CD8-positive, alpha-beta memory T cell (primary cell): ENCODE measurements at places on chromosomes 1 and 21. TPM values are rescaled to one million over a fixed set of nuclear protein-coding genes. Genes with fewer than 3 reads are reported as not detected.

The C1orf87 gene
- not detected for total RNA-seq

DNA sequence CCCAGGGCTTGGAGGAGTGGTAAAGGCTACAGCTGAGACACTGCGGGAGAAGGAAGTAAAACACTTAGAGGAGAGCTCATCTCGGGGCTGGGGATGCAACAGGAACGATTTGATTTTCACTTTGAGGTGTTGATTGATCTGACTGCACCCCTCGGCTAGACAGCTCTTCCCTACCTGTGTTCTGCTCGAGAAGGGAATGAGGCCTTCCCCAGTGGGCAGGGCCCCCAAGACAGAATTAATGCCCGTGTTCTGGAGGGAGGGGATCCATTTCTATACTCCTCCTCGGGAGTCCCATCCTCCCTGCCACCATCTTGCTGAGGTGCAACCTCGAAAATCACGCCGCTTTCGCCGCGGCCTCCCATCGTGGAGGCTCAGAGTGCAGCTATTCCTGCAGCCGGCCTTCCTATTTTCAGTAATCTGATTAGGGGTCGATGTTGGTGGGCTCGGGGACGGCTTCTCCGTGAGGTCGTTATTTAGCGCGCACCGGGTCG, 2.4 kb downstream of the ATP2B4 start:
- H3K27me3 ChIP-seq, result no peaks in the 10 kb centered on the region
- peak overlapping the region; percentile 93 for H3K27ac ChIP-seq
- H3K36me3 ChIP-seq, result no peaks in the 10 kb centered on the region
- H3K4me1 ChIP-seq, result peaks cover 40% of the 10 kb centered on the region

DNA sequence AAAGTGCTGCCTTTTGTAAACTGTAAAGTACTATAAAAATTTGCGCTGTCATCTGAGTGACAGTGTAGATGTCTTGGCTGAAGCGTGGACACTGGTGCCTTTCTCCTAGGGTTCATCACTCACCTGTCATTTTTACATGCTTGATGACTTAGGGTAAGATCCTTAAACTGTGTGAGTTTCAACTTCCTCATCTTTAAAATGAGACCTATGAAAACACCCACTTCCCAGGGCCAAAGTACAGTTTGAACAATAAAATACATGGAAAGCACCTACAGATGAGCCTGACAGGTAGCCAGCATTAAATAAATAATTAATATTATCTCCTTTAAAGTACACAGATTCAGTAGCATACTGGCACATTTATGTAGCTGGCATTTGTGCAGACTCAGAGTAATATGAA, 309.9 kb downstream of the CHRM3 start:
- DNase-seq, result no peak
- H3K27ac ChIP-seq, result no peak overlapping the region
- no peaks in the 10 kb centered on the region for H3K4me1 ChIP-seq
- H3K27me3 ChIP-seq, result no peaks in the 10 kb centered on the region
- no peak overlapping the region for H3K4me3 ChIP-seq

GRCh38 chr1:182249201-182249676, 142.4 kb downstream of the GLUL start:
- no peaks in the 10 kb centered on the region for H3K4me1 ChIP-seq
- no peaks in the 10 kb centered on the region for H3K27me3 ChIP-seq
- no peaks in the 10 kb centered on the region for H3K36me3 ChIP-seq
- DNase-seq, result no peak
- H3K27ac ChIP-seq, result peak overlapping the region; percentile 21

DNA sequence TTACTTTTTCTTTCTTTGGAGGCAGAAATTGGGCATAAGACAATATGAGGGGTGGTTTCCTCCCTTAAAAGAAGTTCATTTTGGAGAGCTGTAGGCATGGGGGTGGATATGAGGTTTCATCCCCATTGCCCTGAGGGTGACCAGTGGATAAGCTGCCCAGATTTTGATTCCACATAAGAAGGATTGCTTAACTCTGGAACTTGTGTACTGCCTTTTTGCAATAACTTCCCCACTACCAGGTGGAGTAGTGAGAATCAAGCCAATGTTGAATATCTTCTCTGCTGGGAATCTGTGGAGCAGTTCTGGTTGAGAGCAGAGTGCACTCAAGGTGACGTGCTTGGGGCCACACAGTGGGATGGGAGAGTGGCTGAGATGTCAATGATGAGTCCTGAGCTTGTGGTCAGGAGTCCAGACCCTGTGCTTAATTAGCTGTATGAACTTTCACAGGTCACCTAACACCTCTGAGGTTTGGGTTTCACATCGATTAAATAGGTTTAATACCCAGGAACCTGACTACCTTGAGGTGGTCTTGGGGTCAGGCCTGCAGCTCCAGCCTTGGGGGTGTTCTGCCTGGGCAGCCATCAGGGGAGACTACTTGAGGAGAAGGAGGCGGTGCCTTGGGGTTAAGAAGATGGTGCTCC, 152.9 kb downstream of the FCRL5 start:
- DNase-seq, result no peak
- H3K27ac ChIP-seq, result no peak overlapping the region
- H3K36me3 ChIP-seq, result no peaks in the 10 kb centered on the region
- no peaks in the 10 kb centered on the region for H3K27me3 ChIP-seq
- no peaks in the 10 kb centered on the region for H3K4me1 ChIP-seq
- no peak overlapping the region for H3K4me3 ChIP-seq

GRCh38 chr1:12448746-12449177, 169.2 kb downstream of the DHRS3 start:
- no peaks in the 10 kb centered on the region for H3K36me3 ChIP-seq
- H3K27ac ChIP-seq, result peak overlapping the region; percentile 74
- no peaks in the 10 kb centered on the region for H3K27me3 ChIP-seq

GRCh38 chr1:53938136-53938830, 7.2 kb downstream of the IFT25 start:
- peaks cover 6% of the 10 kb centered on the region for H3K36me3 ChIP-seq
- H3K27me3 ChIP-seq, result no peaks in the 10 kb centered on the region
- H3K4me3 ChIP-seq, result no peak overlapping the region
- peaks cover 11% of the 10 kb centered on the region for H3K4me1 ChIP-seq
- no peak overlapping the region for H3K27ac ChIP-seq
